ENCODE measurements at places on chromosomes 3 and 15.

GRCh38 chr3:111465081-111465670 lies 76.8 kb upstream of the CD96 start:
- no peak for DNase-seq

DNA sequence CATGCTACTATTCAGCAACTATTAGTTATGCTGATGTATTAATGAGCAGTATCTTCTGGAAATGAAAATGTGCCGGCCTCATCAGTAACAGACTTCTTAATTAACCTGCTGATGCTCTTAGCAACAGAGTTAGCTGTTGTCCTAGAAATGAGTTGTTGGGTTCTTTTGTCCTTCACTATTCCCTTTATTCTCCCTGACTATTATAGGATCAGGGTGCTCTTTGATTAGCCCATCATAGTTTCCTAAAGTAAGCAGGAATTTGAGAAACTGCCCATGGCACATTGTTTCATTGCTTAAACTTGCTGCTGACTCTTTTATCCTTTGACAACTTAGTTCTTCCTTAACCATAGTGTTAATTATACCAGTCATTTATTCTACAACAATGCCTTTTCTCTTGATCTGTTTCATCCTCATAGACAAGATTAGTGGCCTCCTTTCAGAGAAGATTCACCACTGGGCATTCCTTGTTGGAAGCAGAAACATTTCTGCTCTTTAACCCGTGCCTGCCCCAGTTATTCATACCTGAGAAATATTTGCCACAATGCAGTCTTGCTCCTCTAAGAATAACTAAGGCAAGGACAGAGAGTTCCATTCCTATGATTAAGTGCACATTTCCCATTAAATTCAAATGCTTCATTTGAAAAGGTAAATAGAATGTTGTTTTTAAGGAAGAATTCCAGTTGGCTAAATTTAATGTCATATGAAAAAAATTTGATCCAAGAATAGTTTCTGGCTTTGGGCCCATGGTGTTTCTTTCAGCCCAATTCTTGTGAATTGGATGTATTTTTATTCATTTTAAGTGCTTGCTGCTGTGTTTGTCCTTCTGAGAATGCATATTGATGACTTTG lies 573.3 kb upstream of the TBL1XR1 start:
- peak; percentile 52 for DNase-seq

- DNase-seq = peak; percentile 36
These were observed 46.4 kb downstream of the ST3GAL6 start for GRCh38 chr3:98809557-98809956.

- peak; percentile 69 for DNase-seq
These were observed 37.1 kb downstream of the SLC12A8 start for GRCh38 chr3:125175295-125176078.

GRCh38 chr15:76056931-76057330 lies 2.9 kb upstream of the TMEM266 start:
- no peak for DNase-seq
